Germinal center (tissue), 1 donor: ENCODE measurements at places on chromosomes 3 and 15.

DNA sequence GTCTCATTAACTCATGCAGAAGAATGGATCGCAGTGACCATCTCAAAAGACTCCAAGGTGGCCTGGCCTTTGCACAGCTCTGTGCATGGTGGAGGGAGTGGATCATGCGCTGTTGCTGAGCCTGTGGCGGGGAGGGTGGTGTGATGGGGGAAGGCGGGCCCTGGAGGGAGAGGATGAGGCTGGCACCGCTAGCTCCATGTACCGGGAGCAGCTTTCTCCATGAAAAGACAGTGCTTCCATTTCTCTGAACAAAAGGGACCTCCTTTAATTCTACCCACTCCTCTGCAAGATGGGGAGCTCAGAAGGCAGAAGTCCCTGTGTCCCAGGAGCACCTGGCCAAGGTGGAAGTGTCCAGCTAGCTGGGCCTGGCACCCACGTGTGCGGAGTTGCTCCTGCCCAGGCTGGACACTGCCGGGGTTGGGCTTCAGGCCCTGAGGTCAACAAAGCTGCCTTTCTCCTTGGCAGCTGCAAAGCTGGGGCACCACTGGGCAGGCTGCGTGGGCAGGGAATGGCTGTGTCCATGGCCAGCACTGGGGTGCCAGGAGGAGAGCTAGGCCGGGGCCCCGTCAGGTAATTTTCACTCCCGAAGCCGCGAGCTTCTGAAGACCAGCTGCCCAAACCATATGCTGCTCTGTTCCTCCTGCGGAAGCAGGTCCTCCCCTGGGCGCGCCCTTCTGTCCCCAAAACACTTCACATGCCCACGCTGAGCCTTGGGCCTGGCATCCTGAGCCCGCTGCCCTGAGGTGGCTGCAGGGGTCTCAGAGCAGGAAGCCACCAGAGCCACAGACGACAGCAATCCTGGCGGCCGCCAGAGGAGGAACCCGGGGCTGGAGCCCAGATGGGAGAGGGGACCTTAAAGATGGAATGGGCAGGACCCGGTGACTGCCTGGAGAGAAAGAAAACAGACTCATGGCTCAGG is 6.4 kb downstream of the MAP6D1 start:
- no peak for DNase-seq

DNA sequence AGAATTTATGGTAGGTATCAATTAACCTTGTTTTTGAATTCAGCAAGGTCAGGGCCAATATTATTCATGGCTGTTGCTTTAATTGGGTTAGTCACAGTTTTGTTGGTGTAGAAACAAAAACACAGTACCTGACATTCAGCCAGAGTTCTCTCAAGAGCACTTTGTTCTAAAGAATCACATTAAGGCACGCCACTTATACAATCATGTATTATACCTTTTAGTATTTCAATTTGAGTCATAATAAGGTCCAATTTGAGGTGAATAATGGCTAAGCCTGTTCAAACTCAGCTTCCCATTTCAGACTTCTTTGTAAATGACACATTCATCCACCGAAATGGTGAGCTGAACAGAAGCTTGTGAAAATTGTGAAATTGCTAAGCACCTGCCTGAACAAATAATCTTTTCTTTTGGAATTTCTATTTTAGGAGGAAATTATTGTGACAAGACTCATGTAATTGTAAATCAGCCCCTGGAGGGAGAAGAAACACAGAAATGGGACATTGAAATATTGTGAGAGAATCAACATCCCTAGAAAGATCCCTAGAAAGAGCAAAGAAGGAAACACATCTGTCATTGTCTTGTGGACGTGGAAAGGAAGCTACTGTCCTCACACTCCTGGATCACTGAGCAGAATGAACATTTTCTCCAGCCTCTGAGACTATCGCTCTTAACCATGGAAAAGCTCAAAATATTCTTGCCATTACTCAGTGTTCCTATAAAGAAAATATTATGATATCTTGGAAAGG is 29.3 kb downstream of the RIOX2 start:
- DNase-seq = no peak

- no peak for DNase-seq
These were observed 314.7 kb upstream of the UMPS start for GRCh38 chr3:124415446-124415960.

DNA sequence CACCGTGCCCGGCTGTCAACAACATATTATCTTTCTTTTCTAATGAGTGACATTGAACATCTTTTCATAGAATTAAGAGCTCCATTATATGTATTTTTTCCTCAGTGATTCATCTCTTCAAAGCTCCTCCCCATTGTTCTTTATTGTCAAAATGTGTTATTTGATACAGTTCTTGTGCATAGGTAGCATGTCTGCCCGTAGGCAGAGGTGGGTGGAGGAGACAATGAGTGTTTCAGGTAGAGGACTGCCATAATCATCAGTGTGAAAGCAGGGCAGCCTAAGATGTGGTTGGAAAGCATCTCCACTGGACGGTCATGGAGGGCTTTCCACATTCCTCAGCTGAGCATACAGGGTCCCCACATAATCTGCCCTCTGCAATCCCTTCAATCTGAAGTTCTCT is 452.0 kb upstream of the MCTP2 start:
- no peak for DNase-seq

- DNase-seq = no peak
These were observed 515 bp upstream of the EIF3J start for GRCh38 chr15:44536302-44536961.

GRCh38 chr3:76509179-76509830 is 530.6 kb upstream of the ROBO2 start:
- DNase-seq = no peak

DNA sequence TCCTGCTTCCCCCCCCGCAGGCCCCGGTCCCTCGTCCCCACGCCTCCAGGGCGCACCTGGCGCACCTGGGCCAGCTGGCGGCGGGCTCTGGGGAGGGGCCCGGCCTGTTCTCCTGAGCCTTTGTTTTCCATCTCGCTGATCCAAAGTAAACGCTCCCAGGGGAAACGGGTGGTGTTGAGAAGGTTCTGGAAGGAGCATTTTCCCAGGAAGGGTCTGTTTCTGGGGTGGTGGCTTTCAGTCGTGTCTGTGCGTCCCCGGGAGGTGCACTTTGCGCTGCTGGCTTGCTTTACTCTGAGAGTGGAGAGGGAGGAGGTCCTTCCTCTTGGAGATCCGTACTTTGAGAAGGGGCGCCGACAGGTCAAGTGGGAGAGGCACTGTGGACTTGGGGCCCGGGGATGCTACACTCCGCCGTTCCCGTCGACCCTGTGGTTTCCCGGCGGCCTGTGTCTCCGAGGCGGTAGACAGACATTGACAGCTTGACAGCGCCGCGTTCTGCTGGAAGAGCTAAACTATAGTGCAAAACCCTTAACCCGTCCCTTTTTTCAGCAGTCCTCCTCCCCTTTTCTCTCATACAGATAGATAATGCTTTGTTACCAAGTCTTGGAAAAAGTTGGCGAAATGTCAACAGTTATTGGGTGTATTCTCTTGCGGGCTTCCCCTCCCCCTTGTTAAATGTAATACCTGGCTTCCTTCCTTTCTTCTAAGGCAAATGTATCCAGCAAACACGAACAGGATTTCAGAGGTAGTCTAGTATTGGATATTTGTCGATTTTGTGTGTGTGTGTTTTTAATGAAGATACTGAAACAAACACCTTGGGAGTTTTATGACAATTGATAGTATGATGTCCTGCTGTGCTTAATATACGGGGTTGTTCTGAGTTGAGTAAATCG is 6.5 kb downstream of the TPM1 start:
- DNase-seq = peak; percentile 20

DNA sequence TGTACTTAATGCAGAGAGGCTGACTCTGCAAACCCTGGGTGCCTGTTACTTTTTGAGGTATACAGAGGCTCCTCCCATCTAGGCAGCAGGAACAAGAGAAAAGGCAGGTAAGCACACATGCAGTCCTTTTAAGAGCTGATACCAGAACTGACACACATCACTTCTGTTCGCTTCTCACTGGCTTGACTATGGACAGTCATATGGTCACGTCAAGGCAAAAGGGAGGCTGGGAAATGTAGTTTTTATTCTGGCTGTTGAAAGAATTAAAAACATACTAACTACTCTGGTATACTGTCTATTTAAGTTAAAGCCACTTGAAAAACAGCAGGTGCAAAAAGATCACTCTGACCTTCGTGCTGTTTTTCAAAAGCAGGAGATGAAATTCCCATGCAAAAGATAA is 218.3 kb downstream of the CTNNB1 start:
- no peak for DNase-seq

- no peak for DNase-seq
These were observed 30.9 kb downstream of the TFG start for GRCh38 chr3:100740207-100740606.
